ENCODE measurements at places on chromosomes 5 and 9.

DNA sequence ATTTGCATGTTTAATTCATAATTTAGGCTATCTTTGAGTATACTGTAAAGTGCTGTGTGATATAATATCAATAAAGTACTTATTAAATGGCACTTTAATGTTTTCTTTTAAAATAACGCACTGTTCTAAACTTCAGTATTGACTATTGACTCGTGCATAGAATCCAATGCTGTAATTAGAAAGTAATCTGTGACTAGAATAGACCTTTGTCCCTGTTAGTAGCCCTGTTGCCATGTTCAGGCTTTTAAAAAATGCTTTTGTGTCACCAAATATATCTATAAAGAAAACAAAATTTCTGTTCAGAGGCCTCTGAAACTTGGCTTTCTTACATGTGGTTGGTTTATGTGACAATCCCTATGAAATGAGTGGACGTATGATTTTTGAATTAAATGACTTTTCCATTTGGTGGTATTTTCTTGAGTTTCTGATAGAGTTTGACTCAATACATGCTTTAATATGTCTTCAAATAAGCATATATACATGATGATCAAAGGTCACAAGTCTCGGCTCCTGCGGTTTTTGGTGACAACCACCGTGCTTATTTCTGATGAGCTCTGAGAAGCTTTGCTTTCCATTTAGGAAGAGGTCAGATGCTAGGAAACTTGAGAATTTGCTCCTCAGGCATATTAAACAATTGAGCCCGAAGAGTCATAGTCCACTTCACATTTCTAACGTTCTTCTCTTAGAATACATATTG lies 174.7 kb downstream of the NR3C1 start:
- DNase-seq = no peak

DNA sequence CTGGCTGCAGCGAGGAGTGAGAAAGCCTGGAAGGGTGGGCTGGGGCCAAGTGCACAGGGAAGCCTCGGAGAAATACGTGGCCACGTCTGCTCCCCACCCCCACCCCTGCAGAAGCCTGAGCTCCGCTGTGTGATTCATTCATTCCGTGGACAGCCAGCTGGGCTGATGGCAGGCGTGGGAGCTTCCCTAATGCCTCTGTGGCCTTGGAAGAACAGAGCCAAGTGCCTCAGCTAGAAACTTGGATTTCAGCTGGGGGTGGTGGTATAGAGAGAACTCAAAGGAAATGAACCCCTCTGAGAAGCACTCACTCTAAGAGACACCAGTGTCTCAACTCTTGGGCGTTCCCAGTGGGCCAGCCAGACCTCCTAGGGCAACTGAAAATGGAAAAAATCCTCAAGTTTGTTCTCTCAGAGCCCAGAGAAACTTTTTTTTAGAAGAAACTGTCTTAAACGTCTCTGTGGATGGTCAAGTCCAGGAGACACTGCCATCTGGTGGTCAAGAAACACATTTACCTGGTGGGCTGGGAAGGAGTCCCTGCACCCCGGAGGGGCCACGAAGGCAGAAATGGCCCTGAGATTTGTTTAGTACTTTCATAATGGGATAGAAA lies 18.0 kb downstream of the ATOX1 start:
- DNase-seq = peak; percentile 67

DNA sequence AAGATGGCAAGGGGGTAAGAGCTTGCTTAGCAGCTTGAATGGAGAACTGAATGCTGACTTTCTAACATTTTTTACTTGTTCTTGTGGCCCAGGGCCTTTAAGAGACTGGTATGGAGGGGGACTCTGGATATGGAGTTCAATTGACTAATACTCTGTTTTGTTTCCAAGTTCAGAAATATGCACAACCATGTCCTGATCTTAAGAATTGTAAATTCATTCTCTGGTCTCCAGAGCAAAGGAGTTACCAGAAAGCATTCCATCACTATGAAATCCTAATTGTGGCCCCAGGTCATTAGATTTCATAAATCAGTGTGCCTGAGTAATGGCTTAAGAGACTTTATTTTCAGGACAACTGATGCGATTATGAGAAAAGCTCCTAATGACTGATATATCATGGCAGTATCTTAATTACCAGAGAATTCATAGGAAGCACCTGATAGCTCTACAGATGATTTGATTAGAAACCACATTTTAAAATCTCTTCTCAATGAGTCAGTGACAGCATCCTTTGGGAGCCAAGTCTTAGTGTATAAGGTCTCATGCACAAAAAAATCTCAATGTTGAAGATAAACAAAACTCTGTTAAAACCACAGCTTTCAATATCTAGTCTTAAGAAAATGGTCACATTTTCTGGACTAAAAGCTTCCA lies 613.6 kb upstream of the KLF4 start:
- DNase-seq = no peak

- DNase-seq = peak; percentile 8
Observed at GRCh38 chr9:90058182-90058763, 453.5 kb downstream of the GADD45G start.

GRCh38 chr9:4305065-4305985 lies 5.5 kb upstream of the GLIS3 start:
- DNase-seq = peak; percentile 89

GRCh38 chr9:122349201-122349600 lies 21.6 kb upstream of the PTGS1 start:
- no peak for DNase-seq

DNA sequence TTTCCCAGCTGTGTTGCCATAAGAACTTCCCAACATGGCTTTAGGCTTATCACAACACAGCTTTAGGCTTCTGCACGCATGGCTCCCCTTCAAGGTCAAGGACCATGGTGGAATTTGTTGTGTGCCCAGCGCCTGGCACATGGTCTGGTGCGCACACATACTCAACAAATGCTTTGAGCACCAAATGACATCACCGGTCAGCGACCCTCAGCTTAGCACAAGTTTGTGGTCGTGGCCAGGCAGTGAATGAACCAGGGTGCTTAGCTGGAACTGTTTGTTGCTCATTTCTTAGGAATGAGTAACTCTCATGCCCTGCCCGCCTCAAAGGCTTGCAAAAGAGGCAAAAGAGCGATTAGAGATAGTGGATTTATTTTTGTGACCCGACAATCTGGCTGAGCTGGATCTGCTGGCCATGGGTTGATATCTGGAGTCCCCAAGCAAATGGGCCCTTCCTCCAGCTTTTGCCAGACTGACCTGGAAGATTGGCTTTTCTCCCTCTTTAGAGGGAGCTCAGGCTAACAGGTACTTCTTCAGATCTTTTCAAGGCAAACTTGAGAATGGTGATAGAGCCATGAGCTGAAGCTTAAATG lies 58.9 kb downstream of the DAP start:
- peak; percentile 99 for DNase-seq

DNA sequence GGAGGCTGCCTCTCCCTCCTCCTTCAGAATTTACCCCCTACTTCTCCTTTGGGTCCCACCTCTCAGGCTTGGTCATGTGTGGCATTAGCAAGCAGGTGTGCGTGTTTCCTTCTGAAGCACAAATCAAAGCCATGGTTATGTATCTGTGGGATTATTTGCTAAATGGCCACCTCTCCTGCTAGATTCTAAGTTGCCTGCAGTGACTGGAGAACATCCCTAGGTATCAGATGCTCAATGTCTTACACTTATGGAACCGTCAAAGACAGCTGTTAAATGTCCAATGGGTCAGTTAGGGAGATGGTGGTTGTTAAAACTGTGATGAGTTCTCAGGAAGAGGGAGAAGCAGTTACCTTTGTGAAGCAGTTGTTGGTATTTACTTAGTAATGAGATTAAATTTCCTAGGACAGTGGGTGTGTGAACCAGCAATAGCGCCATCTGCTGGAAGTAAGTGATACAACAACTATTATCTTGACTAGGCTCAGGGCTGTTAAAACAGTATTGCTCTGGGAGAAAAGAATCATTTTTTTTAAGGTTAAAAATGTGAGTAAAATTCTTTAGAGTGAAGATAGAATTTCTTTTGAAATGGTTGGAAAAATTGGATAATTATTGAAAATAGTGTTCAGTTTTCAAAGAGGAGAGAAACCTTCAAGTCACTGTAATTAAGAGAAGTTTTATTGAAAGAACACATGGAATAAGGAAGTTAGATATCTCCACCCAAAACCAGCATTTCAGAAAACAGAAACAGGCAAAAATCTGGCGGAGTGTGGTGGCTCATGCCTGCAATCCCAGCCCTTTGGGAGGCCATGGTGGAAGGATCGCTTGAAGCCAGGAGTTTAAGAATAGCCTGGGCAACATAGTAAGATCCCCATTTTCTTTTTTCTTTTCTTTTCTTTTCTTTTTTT lies 71.3 kb downstream of the TMC1 start:
- DNase-seq = peak; percentile 76

GRCh38 chr9:19934301-19934871 lies 145.5 kb upstream of the SLC24A2 start:
- peak; percentile 11 for DNase-seq

GRCh38 chr9:129626625-129627284 lies 792 bp downstream of the NTMT1 start:
- peak; percentile 52 for DNase-seq
